Stimulated activated CD8-positive, alpha-beta memory T cell treated with anti-CD3 and anti-CD28 coated beads, Interleukin-15, amount 100 ng/mL, for 48 hours (primary cell): ENCODE measurements at places on chromosomes 4 and X.

- DNase-seq: no peak
Observed at GRCh38 chrX:115023139-115023538, 5.7 kb upstream of the IL13RA2 start.

DNA sequence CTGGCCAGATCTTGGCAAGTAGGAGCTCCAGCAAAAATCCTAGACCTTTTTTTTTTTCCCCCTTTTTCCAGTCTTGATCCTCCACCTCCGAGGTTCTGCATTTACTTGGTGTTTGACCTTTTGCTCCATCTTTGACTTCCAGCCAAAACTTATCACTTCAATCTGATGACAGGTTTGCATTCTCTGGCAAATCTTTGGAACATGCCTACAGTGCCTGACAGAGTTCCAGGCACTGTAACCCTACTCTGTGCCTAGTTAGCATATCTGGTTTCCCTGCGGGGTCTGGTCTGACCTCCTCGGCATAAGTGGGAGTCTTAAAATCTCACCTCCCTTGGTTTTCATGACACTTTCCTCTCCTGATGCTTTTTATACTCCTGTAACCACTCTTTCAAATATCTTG is 39.4 kb upstream of the NR3C2 start:
- no peak for DNase-seq

- no peak for DNase-seq
Observed at GRCh38 chr4:170675568-170676262, 586.0 kb upstream of the AADAT start.

DNA sequence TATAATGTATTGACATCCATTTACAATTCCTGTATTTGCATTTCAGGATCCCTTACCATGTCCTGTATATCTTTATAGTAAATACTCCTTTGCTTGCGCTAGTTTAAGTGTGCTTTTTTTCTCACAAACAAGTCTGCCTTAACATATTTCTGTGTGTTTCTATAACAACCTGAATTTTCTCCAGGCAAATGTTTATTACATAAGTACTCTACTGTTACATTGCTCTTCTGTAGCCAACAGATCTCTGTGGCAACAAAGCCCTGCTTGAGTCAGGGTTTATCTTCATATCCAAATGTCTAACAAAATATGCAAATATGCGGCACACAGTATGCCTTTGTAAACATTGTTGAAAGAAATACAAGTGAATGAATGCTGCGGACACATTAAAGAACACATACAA is 625.5 kb downstream of the TLL1 start:
- DNase-seq: no peak

DNA sequence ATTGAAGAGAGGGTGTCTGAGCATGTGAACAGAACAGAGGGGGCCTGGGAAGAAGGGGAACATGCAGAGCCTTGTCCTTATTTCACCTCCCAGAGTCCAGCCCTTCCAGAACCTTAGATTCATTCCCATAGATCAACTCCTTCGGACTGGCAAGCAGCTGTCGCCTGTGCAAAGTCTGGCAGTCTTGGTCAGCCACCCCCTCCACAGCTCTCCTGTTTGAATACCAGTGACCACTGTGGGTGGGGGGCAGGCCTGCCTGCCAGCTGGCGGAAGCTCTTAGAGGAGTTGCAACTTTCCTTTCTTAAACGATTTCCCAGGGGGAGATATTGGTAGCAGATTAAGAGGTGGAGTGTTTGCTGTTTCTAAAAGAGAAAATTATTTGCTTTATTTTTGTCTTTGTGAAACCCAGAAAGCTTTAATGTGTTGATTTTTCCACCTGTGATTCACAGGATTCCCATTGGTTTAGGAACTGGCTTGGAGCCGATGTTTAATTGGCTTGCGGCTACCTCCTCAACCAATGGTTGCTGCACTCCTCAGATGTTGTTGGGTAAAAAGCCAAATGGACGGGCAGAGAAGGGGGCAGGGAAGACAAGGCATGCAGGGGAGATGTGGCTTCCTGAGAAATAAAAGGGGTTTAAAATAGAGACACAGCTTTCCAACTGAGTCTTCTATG is 62.2 kb upstream of the PRPS1 start:
- no peak for DNase-seq

- no peak for DNase-seq
Observed at GRCh38 chr4:40479378-40479777, 144.2 kb downstream of the CHRNA9 start.

GRCh38 chr4:99749445-99750391 is 66.9 kb upstream of the DAPP1 start:
- DNase-seq: no peak
